IPS-NIHi11 (cell line): ENCODE measurements at places on chromosomes 16 and 17.

GRCh38 chr16:10242916-10243315 is 60.7 kb upstream of the GRIN2A start:
- no peak for DNase-seq

- DNase-seq: no peak
Observed at GRCh38 chr16:48949636-48950035, 332.0 kb downstream of the CBLN1 start.

GRCh38 chr17:33981711-33982601 is 273.1 kb upstream of the CCL2 start:
- DNase-seq: no peak

- no peak for DNase-seq
Observed at GRCh38 chr16:7597677-7598076, 265.0 kb downstream of the RBFOX1 start.

- DNase-seq: no peak
Observed at GRCh38 chr17:28828294-28829040, 14.1 kb downstream of the FAM222B start.

DNA sequence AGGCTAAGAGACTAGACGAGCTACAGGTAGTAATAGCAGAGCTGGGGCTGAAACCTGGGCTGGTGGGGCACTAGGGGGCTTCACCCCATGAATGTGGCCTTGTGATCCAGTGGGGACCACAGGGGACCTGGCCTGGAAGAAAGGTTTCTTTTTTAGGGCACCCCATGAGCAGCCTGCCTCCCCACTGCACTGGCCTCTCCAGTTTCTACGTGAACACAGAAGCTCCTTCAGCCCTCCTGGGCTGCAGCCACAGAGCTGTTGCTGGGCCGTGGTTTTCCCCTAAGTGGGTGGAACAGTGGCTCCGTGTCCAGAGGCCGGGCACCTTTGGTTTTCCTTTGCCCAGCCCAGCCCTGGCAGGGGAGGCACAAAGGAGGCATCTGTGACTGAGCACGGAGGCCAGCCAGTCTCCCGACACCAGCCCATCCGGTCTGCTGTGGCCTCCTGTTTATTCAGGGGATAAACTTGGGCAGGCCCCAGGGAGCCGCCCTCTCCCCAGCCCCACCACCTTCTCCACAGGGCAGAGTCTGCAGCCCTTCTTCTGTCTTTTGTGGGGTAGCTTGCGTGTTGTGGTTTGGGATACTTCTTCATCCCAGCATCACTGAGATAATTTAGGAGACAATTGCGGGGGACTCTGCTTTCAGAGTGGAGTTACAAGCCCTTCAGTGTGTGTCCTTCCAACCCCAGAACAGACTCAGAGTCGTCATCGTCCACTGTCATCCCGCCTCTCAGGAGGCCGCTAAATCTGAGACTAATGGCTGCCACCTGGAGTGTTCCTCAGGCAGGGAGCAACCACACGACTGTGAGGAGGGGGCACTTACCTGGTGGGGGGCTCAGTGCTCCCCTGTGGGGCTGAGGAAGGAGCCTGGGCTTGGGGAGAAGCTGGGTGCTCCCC is 85.3 kb downstream of the RAB11FIP4 start:
- no peak for DNase-seq

GRCh38 chr16:14199624-14200023 is 128.5 kb downstream of the MRTFB start:
- no peak for DNase-seq

- DNase-seq: no peak
Observed at GRCh38 chr17:38713456-38714075, 8.5 kb downstream of the MLLT6 start.

DNA sequence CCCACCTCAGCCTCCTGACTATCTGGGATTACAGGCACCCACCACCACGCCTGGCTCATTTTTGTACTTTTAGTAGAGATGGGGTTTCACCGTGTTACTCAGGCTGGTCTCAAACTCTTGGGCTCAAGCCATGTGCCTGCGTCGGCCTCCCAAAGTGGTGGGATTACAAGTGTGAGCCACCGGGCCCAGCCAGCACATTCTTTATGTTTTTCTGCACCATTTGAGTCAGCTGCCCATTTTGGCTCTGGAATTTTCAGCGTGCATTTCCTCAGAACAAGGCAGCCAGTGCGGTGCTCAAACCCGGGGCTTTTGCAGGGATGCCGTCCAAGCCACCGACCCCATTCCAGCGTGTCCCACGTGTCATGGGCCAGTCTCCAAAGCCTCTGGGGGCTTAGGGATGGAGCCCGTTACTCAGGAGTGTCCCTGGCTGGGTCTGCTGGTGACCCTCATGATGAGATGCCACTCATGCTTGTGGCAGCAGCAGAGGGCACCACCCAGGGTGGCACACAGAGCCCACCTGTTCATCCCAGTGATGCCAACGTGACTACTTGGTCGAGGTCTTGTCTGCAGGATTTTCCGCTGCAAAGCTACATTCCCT is 3.7 kb upstream of the RAB40C start:
- DNase-seq: no peak

GRCh38 chr17:16313139-16314090 is 39.9 kb downstream of the CENPV start:
- DNase-seq: no peak

DNA sequence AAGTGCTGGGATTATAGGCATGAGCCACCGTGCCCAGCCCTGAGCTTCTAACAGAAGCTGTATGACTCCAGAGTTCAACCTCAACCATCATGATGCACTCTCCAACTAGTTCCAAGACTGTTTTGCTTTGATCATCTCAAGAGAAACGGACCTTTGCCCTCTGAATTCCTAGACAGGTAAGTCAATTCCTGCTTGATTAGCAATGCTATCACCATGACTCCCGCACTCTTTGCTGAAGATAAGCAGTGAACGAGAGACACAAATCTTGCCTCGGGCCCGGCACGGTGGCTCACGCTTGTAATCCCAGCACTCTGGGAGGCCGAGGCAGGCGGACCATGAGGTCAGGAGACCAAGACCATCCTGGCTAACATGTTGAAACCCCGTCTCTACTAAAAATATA is 22.2 kb downstream of the ANKFY1 start:
- no peak for DNase-seq

GRCh38 chr16:89924925-89925307 is 1.8 kb downstream of the TUBB3 start:
- no peak for DNase-seq

DNA sequence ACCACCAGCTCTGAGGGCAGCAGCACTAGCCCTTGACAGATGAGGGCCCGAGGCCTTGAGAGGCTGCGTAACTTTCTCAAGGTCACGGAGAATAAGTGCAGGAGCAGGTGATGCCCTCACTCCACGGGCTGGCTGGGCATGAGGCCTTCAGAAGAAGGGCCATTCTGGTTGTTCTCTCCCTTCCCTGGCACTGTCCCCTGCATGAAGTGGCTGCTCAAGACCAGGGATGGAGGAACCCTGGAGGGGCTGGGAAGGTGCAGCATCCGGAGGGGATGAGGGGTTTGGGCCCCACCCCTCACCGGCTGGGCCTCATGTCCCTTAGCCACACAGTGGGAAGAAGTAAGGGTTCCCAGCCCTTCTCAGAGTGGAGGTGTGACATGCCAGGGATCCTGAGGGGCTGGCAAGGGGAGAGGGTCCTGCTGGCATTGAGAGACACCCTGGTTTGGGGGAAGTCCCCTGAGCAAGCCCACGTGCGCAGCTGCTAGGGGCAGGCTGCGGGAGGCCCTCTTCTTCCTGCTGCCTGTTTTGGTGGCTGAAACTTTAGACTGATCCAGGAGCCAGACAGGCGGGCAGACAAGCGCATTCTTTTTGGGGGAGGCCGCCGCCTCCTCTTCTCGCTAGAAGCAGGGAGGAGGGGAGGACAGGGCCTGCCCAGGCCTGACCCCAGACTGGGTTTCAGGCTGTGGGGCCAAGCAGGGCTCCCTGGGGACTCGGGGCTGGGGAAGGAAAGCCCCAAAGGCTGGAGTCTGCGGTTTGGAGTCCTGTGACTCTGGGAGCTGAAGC is 74.0 kb downstream of the N4BP1 start:
- DNase-seq: peak; percentile 30

GRCh38 chr16:13425836-13426235 is 494.1 kb upstream of the ERCC4 start:
- DNase-seq: no peak

GRCh38 chr16:5060073-5060641 is 5.6 kb downstream of the C16orf89 start:
- DNase-seq: no peak

- DNase-seq: no peak
Observed at GRCh38 chr17:3626831-3627768, 8.9 kb downstream of the SHPK start.

- DNase-seq: no peak
Observed at GRCh38 chr17:7951143-7951792, 19.3 kb downstream of the CNTROB start.

GRCh38 chr17:7843536-7844291 is 9.7 kb downstream of the KDM6B start:
- DNase-seq: peak; percentile 70

- no peak for DNase-seq
Observed at GRCh38 chr16:9447699-9448098, 356.3 kb downstream of the HAPSTR1 start.

- no peak for DNase-seq
Observed at GRCh38 chr16:2913603-2914002, 1.9 kb downstream of the FLYWCH1 start.

DNA sequence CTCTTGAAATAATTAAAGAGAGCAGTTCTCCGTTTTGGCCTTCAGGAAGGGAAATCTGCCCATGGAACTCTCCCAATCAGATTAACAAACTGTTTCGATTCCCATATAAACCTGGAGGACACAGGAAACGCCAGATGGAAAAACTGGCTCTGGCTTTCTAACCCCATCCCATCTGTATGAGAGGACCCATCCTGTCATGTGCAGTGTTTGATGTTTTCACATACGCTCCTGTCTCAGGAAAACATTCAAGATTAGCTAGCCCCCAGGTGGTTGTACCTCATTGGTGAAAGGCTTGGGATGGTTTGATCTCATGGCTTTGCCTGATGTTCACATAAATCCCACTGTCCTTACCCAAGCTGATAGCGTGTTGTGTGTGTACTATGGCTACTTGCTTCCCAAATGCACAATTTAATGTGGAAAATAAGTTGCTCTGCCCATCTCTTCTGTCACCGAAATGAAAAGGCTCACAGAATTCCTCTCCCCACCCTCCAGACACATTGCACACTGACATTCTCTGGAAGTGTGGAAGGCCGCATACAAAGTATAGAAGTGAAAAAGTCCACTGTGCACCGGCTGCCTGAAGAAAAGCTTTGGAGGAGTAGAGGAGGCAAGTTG is 18.2 kb upstream of the ERN1 start:
- DNase-seq: no peak
